ENCODE measurements at places on chromosomes 6 and 20. TPM values are rescaled to one million over a fixed set of nuclear protein-coding genes. Genes with fewer than 3 reads are reported as not detected.

Gene PET117
- polyA plus RNA-seq: 13.8 TPM

Gene LATS1
- polyA plus RNA-seq: 2.4 TPM

Gene PPP1R16B
- polyA plus RNA-seq: not detected

Gene TSBP1
- polyA plus RNA-seq: not detected

Gene BMP2
- polyA plus RNA-seq: 3.3 TPM

Gene ELOVL5
- 51.2 TPM for polyA plus RNA-seq

Gene SLC17A3
- not detected for polyA plus RNA-seq

Gene WFDC9
- polyA plus RNA-seq: not detected

Gene AK9
- polyA plus RNA-seq: 0.37 TPM

Gene C20orf204
- polyA plus RNA-seq: 0.11 TPM

Gene GLP1R
- not detected for polyA plus RNA-seq

Gene TRIM38
- polyA plus RNA-seq: 2.9 TPM

Gene MACROD2
- 0.30 TPM for polyA plus RNA-seq

Gene PKIB
- polyA plus RNA-seq: 0.94 TPM

Gene TMEM200A
- polyA plus RNA-seq: 20.5 TPM

Gene BMP6
- polyA plus RNA-seq: 1.0 TPM

Gene CTCFL
- polyA plus RNA-seq: not detected

Gene SEC63
- 50.5 TPM for polyA plus RNA-seq

Gene CBLN4
- polyA plus RNA-seq: not detected

Gene TOMM6
- 519 TPM for polyA plus RNA-seq

Gene CLDN20
- polyA plus RNA-seq: not detected

Gene HLA-DOA
- not detected for polyA plus RNA-seq

Gene CCND3
- polyA plus RNA-seq: 78.6 TPM

Gene GJA10
- not detected for polyA plus RNA-seq

Gene TBXT
- not detected for polyA plus RNA-seq

Gene MOCS1
- polyA plus RNA-seq: 3.8 TPM

Gene PAK5
- not detected for polyA plus RNA-seq

Gene OXT
- polyA plus RNA-seq: not detected

Gene MROH8
- 0.42 TPM for polyA plus RNA-seq

Gene CRYBG1
- 21.0 TPM for polyA plus RNA-seq

Gene KCNB1
- polyA plus RNA-seq: not detected

Gene TSPO2
- not detected for polyA plus RNA-seq

Gene OR2B6
- polyA plus RNA-seq: not detected

Gene CYB5R4
- polyA plus RNA-seq: 7.5 TPM

Gene BTN2A1
- 5.9 TPM for polyA plus RNA-seq

Gene E2F1
- polyA plus RNA-seq: 16.0 TPM

Gene RIPPLY2
- polyA plus RNA-seq: 2.2 TPM

Gene ZNF391
- 1.3 TPM for polyA plus RNA-seq

Gene DEFB124
- polyA plus RNA-seq: not detected

Gene C20orf144
- not detected for polyA plus RNA-seq

Gene SLC2A10
- polyA plus RNA-seq: 0.11 TPM

Measured in foreskin keratinocyte (primary cell).